ENCODE measurements at places on chromosomes 7 and 10.

DNA sequence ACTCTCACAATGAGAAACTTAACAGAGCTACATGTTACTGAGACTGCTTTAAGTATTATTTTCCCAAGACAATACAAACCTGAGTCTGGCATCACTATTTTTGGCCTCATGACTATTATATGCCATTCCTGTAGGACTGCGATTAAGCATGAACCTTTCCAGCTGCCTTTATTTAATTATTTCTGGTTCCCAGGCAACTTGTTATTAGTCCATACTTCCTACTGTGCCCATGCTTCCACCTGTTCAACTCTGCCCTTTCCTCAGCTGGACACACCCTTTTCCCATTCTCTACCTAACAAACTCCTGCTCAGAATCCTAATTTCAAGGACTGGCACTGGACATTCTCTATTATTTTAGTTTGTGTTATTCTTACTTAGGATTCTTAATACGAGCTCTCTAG is 8.1 kb upstream of the CROT start:
- DNase-seq, result no peak

- no peak for DNase-seq
Observed at GRCh38 chr10:99456207-99456930, 25.9 kb upstream of the GOT1 start.

DNA sequence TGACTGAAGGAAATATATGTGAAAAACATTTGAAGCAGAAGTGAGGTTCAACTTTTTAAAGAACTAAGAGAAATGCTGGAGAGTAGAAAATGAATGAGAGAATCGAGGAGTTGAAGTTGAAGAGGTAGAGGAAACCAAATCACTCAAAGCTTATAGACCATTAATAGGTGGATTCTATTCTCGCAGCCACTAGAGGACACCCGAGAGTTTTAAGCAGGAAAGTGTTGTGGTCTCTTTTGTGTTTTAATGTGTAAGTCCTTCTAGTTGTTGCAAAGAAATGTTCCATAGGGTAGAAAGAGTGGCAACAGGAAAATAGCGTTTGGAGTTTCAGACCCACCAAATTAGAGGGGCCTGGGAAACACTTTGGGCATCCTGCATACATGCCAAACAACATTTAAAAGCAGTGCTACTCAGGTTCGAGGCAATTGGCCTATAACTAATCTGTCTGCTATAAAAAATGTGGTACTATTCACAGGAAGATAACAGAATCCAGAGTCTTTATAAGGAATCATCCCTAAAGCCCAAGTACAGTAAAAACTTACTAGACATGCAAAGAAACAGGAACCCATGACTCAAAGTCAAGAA is 75.3 kb upstream of the TAS2R16 start:
- DNase-seq, result peak; percentile 15

GRCh38 chr10:78215645-78216044 is 182.0 kb downstream of the RPS24 start:
- no peak for DNase-seq

- peak; percentile 73 for DNase-seq
Observed at GRCh38 chr10:93893646-93894515, at the start of gene SLC35G1. TSS of gene SLC35G1 (plus strand) at chr10:93893978. CDS start at chr10:93894034, 56 bp downstream.

DNA sequence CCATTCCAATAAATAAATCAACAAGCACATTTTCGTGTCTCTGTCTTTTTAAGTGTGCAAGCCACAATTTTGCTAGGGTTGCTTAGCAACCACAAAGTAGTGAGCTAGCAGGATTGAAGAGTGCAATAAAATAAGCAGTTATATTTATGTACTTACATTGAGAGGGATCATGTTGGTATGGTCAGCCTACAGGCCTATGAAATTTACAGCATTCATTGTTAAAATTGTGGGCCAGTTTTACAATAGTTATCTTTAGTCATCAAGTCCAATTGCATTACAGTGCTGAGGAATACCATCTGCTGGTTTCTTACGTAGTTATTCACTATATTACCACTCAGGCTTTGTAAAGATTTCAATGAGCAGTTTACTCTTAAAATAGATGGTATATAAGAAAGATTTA is 192.5 kb upstream of the POT1 start:
- DNase-seq, result no peak

- no peak for DNase-seq
Observed at GRCh38 chr7:70387217-70387616, 744.7 kb upstream of the GALNT17 start.

- no peak for DNase-seq
Observed at GRCh38 chr10:48605786-48606529, 1.1 kb upstream of the ARHGAP22 start.

DNA sequence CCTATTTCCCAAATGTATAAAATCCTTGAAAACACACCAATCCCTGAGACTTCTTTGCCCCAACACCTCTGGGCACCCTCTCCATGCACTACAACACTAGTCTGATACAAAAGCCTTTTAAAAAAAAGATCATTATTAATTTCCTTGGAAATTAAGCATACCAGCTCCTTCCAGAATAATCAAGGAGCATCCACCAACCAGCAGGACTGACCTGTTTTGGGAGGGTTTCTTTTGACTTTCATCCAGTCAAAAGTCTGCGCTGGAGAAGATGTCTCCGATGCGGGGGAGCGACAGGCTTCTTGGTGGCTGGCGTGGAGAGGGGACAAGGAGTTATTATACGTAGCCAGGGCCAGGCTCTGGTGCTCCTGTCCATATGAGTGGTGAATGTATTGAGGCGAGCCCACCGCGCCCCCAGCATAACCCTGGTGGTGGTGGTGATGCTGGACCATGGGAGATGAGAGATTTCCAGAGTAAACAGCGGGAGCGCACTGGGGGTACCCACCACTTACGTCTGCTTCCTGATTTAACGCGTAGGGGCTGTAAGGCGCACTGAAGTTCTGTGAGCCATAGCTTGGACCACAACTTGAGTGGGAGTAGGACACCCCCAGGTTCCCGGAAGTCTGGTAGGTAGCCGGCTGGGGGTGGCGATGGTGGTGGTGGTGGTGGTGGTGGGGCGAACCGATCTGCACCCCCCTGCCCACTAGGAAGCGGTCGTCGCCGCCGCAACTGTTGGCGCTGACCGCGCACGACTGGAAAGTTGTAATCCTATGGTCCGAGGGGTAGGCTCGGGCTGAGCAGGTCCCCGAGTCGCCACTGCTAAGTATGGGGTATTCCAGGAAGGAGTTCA is 527 bp downstream of the HOXA1 start:
- DNase-seq, result no peak

- DNase-seq, result peak; percentile 76
Observed at GRCh38 chr7:85220651-85221050, 33.8 kb upstream of the SEMA3D start.

DNA sequence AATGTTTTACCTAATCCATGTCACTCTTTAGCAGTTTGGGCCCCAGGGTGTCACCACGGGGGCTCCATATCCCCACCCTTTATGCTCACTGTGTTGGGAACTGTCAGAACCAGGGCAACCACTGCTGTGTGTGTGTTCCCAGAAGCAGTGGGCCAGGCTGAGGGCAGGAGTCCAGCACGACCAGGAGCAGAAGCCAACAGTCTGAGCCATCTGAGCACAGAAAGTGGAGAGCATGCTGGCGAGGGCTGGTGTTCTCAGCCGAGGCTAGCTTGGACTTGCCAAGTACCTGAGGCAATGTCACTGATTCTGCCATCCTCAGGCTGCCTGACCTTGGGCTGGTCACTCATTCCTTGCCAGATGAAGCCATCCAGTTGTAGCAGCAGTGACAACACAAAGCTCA is 285.0 kb downstream of the BMPER start:
- DNase-seq, result no peak

DNA sequence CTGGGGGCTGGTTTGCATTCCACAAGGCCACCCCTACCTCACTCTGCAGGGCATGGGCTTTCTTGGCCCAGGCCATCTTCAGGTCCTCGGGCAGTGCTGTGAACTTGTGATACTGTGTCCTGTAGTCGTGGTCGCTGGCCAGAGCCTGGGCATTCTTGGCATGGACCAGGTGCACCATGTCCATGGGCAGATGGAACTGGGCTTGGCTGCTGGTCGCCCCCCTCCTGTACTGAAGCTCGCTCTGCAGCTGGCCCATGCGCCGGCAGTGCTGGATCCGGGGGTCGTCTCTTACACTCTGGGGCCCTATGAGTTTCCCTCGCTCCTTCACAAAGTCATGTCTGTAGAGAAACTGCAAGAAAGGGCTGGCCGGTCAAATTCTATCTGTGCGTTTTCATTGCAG is 51.7 kb downstream of the HABP2 start:
- no peak for DNase-seq

GRCh38 chr10:97356318-97356914 is 21.9 kb upstream of the FRAT2 start:
- DNase-seq, result peak; percentile 26

Data from lung microvascular endothelial cell (primary cell).